Epithelial cell of proximal tubule (primary cell): ENCODE measurements at places on chromosomes 3 and 15.

DNA sequence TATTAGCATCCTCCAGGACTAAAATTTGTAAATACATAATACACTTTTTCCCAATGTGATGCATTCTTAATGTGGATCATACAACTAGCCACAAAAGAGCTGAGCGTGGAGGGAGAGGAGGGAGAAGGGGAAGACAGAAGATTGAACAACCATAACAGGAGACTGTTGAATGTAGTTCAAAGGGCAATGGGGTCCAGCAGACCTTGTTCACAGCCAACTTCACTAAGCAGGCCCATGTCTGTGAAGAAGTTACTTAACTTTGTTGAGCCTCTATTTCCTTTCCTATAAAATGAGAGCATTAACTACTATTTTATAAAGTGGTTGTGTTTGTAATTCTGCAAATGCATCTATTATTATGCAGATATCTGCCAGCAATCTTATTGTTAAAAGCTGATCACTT is 13.3 kb downstream of the NCEH1 start:
- no peak for DNase-seq

DNA sequence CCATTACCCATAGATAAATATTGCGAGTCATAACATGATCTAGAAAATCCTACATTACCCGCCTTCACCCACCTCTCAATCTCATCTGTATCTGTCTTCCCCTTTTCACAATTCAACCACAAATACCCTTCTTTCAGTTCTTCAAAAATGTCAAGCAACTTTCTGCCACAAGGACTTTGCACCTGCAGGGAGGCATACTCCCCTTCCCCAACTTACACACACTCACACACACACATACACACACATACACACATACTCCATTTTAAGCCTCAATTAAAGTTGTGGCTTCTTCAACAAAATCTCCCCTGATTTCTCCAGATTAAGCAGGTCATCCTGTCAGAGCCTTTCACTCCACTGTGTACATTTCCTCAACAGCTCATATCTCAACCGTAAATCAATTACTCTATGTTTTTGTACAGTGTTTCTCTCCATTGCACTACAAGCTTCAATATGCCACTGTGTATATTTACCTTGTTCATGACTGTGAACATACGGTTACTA is 33.1 kb upstream of the CCDC50 start:
- DNase-seq: no peak

DNA sequence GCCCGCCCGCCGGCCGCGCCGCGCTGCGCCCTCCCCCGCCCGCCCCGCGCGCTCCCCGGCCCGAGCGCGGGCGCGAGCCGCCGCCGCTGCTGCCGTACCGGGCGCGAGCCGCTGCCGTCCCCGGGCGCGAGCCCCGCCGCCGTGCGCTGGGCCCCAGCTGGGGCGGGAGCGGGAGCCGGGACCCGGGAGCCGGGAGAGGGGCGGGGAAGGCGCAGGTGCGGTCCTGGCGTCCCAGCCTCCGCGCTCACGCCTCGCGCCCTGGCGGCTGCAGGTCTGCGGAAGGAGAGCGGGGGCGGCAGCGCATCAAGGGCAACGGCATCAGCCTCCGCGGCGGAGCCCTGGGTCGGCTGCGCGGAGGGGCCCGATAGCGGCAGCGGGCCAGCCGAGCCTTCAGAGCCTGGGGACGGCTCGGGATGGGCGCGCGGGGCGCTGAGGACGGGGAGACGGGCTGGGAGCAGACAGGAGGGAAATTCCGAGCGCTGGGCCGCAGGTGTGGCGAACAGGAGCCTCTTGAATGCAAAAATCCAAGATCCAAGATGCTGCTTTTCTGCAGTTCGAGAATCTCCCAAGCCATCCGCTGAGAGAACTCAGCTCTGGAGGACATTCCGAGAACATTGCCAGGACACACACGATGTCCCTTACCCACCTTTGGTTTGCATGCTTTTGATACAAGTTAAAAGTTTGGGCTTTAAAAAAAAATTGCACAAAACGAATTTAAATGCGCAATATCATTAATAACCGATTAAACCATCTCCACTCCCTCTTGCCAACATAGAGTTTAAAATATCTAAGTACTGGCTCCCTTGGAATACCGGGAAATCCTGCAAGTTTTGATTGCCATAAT is 251.1 kb downstream of the TJP1 start:
- no peak for DNase-seq

DNA sequence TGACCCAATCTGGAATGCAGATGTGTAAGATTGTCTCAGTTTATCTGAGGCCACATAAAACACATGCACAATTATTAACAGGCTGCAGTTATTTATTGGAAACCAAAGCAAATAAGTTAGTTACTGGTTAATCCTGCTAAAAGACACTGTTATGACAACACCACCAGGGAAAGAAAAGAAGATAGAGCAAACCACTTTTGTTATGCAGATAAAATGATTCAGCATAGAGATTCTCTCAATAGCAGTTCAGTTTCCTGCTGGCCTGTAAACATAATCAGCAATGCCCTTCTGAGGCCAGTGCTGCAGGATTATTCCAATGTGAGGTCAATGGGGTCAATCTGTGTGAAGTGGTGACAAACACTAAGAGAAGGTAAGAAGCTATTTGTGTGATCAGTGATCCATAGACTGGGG is 244.4 kb downstream of the ZBTB20 start:
- DNase-seq: peak; percentile 92

DNA sequence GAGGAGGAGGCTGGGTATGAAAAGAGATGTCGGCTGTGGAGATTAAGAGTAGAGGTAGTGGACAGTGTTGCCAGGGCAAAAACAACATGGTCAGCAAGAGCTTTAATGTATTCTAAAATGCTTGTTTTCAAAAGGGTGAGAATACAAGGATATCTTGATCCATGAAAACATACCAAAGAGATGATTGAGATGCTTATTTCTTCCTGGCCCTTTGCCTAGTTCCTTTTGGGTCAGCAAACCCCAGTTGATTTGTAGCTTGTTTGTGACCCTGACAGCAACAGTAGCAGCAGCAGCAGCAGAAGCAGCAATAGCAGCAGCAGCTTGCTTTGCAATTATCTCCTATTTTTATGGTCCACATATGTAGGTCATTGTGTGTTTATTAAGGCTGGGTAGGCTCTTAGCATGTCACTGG is 337.3 kb downstream of the LPP start:
- no peak for DNase-seq

GRCh38 chr15:74505837-74506514 is 35.0 kb upstream of the ARID3B start:
- no peak for DNase-seq

DNA sequence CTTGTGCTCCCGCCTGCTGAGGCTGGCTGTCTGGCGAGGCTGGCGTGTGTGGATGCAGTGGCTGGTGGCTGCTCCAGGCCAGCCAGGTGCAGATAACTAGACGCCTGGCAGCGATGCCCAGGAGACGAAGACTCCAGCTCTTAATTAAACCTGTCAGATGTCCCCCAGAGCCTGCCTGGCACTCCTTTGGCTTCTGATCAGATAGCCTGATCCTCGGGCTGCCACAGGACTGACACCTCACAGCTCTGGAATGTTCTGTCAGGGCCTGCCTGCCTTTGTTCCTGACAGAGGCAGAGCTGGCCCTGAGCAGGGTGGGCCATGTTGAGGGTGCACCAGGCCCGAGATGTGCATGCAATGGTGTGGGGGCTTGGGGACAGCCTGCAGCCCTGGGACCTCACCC is 36.5 kb downstream of the PLXNA1 start:
- DNase-seq: no peak

DNA sequence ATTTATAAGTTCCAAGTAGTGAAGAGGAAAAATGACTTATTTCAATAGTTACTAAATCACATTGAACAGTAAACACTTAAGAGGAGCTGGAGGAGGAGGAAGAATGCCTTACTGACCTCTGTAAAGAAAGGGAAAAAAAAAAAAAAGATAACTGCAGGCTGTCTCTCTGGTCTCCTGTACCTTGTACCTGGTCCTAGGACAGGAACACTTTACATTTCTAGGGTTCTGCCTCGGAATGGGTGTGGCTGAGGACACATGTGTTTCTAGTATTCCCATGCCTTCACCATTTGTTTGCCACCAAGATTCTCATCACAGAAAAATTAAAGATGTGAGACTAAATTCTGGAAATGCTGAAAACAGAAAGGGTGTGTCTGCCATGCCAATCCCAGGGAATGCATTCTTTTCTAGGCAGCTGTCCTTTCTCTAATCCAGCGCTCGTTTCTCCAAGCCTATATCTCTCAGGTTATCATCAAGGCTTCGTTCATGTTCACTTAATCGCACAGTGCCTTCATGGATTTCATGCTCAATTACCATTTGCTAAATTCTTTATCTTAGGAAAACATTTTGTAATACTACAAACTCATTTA is 1208.3 kb downstream of the OTOL1 start:
- no peak for DNase-seq

DNA sequence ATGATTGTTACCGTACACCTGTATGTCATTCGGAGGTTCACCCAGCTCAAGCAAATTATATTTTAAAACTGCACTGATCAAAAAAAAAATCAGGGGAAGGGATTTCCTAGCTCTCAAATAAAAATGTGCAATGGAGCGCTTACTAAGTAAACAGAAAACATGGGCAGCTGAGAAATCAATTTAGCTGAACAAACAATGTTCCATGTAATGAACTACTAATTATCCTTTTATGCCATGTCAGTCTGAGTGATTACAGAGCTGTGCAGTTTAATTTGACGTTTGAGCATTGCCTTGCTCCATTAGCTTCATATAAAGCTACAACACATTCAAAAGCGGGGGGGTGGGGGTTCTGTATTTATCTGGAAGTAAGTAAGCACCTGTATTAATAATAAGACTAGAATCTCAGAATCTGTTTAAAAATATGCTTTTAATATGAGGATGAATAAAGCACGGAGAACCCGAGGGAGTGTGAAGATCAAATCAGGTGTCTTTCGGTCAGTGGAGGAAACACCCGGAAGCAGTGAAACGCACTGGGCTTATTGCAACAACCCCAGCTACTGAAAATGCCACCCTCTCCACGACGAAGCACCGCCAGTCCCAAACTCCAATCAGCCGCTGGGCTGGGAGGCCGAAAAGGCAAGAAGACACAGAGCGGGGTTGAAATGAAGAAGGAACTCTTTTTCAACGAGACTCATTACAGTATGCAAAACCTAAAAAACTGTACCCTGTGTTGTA is 196.5 kb upstream of the ATP11B start:
- DNase-seq: no peak

DNA sequence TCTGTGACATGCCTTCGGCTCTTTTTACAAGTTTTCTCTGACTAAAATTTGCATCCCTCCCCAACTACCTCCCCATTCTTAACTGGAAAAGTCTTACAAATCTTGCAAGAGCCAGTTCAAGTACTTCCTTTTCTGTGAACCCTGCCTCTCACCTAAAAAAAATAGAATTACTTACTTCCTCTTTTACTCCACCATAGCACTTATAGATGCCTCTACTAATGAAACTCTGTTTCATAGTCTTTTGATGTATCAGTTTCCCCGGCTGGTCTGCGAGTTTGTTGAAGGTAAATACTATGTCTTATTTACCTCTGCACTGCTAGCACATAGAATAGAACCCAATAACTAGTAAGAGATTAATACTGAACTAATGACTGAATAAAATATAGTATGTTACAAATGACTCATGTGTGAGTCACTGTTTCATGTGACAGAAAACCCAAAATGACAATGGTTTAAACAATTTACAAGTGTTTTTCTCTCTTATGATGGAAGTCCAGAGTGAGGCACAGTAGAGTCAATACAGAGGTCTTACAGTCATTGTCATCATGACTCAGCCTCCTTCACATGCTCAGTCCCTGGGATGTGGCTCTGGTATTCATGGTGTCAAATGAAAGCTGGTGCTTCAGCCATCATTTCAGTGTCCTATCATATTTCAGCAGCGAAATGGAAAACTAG is 393.5 kb downstream of the RSL24D1 start:
- DNase-seq: no peak

DNA sequence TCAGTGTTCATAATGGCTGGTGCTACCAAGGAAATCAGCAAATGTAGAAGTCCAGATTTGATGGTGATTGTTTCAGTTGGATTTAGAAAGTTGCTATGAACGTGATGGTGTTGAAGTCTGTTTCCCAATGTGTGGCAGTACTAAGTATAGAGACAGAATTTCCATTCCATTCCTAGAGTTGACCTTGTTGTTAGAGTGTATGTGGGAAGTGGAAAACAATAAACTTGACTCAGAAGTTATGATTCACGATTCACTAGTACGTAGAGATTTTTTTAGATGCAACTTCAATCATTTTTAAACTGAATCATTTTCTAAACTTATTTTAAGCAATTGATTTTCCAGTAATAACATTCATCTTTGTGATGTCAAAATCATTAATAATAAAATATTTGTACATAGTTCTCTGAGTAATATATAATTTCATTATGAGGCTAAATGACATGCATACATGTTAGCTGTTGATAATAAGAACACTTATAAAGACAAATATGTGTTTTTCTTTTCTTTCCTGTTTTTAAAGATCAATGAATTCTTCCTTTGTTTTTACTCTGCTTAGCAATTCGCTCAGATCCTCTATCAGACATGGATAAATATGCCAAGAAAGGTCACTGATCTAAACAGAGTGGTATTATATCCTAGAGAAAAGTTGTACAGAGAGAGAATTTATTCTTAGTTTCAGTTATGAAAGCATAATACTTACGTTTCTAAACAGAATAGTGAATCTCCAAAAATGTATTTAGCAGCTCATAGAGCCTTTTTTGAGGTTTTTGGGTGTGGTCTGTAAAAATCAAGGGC is 108.8 kb upstream of the GPR149 start:
- no peak for DNase-seq

DNA sequence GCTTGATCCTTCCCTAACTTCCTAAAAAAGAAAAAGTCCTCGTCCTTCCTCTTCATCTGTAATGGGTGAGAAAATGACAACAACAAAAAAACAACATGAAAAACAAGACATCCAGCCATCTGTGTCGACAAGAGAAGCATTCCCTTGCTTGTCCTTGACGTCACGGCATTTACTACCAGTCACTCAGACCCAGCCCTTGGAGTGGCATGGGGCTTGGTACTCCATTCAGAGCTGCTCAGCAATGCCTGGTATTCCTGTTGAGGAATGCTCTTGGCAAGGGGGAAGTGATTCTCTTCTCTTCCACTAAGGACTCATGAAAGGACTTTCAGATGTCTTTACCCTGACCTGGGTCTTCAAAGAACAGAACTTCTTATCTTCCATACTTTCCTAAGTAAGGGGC is 339.7 kb upstream of the RASGRP1 start:
- DNase-seq: no peak

DNA sequence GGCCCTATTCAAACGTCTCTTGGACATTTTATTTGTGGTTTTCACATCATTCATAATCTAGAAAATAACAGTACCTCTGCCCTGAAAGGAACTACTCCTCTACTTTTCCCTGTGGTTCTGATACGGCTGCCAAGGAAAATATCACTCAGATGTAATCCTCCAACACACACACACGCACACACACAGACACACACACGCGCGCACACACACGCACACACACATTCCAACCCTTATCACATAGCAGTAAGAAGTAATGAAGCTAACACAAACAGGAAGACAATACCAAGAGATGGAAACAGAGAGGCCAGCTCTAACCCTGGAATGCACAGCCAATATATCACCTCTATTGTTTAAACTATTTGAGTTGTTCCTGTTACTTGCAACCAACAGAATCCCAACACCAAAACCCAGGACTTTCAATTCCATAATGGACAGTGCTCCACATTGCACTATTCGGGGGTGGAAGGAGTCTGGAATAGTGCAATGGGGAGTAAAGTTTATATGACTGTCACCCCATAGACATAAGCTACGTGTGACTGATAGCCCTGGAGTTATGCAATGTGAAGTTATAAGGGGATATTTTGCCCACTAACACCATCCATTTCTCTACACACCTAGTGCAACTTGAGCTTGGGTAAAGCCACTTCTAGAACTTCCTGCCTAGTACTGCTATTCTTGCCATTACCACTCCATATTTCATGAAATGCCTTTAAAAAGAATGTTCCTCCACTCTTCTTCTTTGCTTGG is 71.3 kb upstream of the FNDC3B start:
- DNase-seq: no peak
